ENCODE measurements at places on chromosomes 1 and 21.

DNA sequence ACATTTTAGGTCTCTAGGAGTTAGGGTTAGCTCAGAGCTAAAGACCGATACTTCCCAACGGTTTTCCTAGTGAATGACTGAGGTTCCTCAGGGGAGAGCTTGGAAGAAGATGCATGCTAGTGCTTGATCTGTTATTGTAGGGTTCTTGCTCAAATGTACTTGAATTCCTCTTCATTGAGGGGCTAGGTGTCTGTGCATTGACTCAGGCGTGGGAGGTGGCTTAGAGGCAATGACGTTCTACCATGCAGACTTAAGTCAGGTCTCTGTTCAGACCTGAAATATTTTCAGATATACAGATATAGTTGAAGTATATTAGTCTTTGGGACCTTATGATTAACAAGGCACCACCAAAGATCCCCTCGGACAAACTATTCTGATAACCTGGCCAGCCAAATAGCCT, 23.5 kb downstream of the S100A10 start:
- DNase-seq = no peak

GRCh38 chr1:192700834-192701271, 64.9 kb downstream of the RGS13 start:
- DNase-seq = no peak

DNA sequence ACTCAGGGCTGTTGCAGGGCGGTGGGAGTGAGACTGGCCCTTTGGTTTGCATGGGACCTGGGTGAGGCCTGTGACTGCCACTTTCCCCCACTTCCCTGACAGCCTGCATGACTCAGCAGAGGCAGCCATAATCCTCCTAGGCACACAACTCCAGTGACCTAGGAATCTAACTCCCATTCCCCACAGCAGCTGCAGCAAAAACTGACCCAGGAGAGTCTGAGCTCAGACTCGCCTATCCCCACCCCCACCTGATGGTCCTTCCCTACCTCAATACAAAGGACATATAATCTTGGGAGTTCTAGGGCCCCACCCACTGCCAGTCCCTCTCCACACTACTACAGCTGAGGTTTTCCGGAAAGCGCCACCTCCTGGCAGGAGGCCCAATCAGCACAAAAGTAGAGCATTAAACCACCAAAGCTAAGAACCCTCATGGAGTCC, 26.7 kb downstream of the NDC1 start:
- no peak for DNase-seq

DNA sequence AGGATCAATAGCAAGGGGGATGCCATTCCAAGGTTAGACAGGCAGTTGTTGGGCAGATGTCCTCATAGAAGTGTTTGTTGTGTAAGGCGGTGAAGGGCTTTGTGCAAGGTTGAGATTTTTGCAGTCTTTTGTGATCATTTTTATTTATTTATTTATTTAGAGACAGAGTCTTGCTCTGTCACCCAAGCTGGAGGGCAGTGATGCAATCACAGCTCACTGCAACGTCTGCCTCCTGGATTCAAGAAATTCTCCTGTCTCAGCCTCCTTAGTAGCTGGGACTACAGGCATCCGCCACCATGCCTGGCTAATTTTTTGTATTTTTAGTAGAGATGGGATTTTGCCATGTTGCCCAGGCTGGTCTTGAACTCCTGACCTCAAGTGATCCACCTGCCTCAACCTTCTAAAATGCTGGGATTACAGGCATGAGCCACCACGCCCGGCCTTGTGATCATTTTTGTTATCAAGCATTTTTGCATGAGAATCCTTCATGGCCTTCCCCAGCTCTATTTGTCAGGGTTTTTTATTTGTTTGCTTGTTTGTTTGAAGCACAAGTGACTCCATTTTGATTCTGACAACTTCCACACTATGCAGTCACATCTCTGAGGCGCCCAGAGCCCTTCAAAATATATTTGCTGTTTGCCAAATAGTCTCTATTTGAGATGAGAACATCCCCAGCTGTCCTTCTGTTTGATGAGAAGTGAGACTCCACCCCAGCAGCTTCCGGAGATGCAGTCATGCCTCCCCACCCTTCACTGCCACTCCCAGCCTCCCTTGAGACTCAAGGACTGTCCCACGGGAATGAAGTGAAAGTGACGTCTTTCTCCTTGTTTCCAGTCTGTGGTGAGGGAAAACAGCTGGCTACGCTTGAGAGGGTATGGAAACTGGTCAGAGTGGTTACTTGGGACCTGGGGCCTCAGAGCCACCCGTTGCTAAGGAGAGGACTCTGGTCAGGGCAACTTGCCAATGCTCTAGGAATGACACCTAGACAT, 38.0 kb downstream of the TMEM50B start:
- DNase-seq = no peak

GRCh38 chr1:62358665-62359373, 39.6 kb upstream of the KANK4 start:
- no peak for DNase-seq

DNA sequence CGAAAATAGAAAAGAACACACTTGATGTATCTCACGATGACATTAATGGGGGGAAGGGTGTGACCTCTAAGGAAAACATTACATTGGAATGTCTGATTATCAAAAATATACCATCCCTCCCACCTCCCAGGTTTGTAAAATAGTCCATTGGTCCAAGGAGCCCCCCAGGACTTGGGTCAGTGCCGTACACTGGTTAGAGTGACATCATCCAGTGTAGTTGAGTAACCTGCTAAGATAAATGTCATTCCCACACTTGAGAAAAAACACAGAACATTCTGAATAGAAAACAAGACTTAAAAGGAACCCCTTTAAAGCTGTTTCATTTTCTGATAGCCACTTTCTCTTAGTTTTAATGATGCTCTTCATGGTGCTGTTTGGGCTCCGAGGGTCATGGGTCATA, 15.2 kb downstream of the DDX20 start:
- DNase-seq = no peak

DNA sequence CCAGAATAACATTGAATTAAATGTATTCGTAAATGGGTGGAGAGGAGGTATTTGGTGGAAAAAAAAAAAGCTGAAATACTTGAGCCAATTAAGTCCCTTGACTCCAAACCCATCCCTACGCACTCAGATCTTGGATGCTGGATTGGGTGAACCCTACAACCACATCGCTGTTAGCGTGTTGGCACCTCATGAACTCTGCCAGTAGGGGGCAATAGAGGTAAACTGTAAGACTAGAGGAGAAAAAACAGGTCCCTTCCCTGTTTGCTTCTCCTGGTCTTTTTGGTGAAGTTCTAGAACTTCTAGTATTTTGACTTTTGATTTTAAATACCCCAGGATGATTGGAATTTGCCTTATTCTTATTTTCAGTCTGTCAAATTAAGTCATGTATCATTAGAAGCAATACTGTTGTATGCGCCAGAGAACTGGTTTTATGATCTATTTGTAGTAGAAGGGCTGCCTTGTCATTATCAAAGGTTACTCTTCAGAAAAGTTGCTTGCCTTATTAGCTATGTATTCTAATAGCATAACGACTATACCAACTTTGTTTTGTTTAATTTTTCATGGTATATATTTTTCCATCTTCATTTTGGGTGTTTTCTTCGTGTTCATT, 1.9 kb upstream of the OR13G1 start:
- DNase-seq = no peak

- DNase-seq = no peak
These were observed 6.2 kb downstream of the SLC2A1 start for GRCh38 chr1:42952303-42953001.

DNA sequence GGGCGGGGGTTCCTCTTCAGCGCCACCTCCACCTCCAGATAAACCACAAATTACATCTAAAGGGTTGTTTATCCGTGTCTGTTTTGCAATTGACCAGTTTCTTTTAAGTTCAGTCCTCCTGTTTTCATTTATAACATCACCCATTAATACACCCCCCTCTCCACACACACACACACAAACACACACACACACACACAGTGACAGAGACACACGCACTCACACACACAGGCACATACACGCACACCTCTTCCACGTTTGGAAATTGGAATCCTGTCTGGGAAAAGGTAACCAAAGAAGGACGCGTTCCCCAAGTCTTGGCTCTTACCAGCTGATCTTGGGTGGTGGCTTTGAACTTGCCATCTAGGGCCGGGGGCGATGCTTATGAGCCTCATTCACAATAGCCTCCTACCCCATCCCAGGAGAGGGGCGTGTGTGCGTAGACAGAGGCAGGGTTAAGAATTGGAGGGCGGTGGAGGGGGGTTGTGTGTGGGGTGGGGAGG, 442 bp upstream of the CSMD2 start:
- no peak for DNase-seq

DNA sequence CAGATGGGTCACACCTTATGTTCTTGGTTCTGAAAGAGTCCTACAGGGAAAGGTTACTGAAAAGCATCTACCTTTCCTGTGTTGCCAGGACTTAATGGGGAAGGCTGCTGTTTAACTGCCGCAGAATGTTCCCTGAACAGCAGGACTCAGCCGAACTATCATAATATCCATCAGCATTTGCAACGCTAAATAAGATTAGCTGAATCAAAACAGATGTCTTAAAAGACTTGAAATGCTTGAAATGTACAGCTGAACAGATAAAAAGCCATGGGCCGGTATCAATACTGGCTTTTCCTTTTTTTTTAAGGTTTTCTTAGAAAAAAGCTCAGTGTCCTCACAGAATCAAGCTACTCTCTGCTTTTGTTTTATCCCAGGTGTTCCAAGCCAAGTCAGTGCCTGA, 19.7 kb upstream of the ATP13A2 start:
- DNase-seq = no peak

DNA sequence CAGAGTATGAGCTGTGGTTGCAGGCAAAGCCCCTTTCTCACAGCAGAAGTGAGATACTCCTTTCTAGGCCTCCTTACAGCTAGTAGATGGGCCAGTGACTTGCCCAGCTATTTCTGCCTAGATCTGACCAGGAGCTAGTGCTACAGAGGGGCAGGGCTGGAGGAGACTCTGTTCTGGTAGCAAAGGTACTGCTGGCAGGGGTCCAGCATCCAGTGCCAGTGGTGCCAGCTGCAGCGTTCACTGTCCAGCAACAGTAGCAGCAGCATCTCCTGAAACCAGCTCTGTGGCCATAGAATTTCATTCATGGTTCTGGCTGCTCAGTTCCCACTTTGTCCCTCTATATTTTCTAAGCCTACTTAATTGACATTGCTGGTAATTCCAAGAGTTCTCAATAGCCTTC, 62.5 kb upstream of the CNN3 start:
- DNase-seq = no peak

- DNase-seq = no peak
These were observed 628.1 kb downstream of the PLPP3 start for GRCh38 chr1:55951291-55951690.

DNA sequence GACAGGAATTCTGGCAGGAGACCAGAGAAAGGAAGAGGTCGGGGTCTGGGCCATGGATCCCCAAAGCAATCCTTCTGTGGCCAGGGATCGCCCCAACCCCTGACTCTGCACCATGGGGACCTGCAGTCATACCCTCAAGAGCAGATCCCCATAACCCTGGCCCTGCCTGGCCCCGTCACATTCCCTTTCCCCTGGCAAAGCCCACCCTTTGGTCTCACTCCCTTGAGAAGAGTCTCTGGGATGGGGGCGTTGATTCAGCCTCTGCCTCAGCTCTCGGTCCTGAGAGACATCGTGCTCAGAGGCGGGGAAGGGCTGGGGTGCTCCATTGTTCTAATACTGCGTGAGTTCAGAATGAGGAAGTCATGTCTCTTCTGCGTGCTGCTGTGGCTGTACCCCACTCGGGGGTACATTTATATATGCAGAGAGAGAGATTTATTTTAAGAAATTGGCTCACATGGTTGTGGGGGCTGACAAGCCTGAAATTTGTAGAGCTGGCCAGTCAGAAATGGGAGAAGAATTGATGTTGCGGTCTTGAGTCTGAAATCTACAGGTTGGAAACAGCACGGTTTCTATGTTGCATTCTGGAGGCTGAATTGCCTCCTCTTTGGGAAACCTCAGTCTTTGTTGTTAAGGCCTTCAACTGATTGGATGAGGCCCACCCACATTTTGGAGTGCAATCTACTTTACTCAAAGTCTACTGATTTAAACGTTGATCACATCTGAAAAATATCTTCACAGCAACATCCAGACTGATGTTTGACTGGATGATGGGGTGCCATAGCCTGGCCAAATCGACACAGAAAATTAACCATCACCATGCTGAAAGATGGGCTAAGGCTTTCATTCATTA, 4.2 kb upstream of the PADI2 start:
- DNase-seq = no peak

DNA sequence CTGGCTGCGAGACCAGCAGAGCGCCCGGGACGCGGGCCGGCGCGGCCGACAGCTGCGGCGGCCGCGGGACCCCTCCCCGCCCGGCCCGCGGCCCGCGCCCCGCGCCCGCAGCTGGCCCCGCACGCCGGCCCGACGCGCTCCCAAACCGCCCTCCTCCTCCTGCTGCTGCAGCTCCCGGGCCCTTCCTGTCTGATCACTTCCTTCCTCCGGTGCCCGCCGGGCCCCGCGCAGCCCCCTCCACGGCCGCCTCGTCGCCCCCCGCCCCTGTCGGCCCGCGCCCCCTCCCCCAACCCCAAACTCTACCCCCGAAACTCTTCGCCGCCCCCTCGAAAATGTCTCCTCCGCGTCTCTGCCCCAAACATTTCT, 594 bp downstream of the LUZP1 start:
- no peak for DNase-seq

GRCh38 chr1:106753066-106753465, 303.4 kb upstream of the PRMT6 start:
- no peak for DNase-seq

Data from stimulated activated CD8-positive, alpha-beta memory T cell treated with anti-CD3 and anti-CD28 coated beads, Interleukin-15, amount 100 ng/mL, for 48 hours (primary cell).